ENCODE measurements at places on chromosomes 3 and 15.

GRCh38 chr3:12062605-12063004, 58.4 kb downstream of the SYN2 start:
- no peak for DNase-seq

- DNase-seq: no peak
Measured at GRCh38 chr3:135965129-135965505, 411 bp upstream of the PPP2R3A start.

- no peak for DNase-seq
Measured at GRCh38 chr15:92343924-92344643, 49.6 kb upstream of the ST8SIA2 start.

DNA sequence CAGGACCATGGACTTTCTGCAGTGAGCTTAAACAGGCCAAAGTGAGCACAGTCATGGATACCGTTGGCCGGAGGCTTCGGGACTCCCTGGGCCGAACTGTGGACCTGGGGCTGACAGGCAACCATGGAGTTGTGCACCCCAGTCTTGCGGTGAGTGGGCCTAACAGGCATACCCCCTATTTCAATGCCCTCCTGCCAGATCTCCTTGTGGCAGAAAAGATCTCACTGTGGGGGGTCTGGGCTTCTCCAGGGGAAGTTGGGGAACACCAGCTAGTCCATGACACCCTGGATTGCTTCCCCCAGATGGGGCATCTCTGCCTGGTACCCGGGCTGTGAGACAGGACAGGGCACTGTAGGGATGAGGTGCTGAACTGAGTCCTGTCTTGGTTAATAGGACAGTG, 29.5 kb downstream of the ACAD9 start:
- DNase-seq: no peak

DNA sequence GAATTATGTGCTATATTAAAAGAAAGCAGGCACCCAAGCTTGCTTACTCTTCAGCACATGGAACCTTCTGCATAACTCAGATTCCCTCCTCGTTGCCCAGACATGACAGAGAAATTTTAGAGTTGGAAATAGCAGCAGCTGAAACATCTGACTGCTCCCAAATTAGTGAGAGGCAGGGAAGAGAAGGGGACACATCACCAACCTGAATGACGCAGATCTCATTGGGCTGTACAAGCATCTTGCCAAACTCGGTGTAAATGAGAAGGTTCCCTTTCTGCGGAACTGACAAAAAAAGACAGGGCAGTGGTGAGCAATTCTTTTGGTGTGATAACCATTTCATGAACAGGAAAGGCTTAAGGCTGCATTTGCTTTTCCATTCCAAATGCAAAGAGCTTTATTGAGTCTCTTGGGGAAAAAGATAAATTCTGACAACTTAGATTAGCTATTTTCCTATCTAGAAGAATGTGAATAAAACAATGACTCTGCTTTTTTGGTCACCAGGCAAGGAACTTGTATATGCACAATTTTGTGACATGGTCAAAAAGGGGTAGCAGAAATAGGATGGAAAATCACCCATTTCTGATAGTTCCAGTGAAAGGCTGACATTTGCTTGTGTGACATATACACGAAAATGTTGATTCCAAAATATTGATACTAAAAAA, 35.1 kb downstream of the HGD start:
- no peak for DNase-seq

- no peak for DNase-seq
Measured at GRCh38 chr3:105829229-105829628, 39.6 kb downstream of the CBLB start.

DNA sequence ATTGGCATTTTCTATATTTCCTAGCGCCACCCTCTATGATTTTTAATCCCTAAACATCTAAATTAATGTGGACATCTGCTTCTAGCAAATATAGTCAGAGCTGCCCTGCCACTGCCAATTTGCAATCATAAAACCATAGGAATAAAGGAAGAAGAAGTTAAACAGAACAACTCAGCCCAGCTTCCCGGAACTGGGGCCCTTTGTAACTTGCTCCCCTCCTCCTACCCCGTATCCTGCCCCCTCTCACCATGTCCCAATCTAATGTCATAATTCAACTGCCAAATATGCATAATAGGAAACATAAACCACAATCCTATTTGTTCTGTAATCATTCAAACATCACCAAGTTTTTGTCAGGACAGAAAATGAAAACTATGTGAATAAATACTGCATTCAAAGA, 74.4 kb upstream of the ACP3 start:
- no peak for DNase-seq

Data from activated T-helper 1 cell treated with anti-CD3 and anti-CD28 coated beads, Interleukin-2, amount 50 U/mL, for 16 hours (primary cell).